Activated T-helper 1 cell treated with anti-CD3 and anti-CD28 coated beads, Interleukin-12 subunit alpha, Interleukin-12 subunit beta, Interleukin-2, Interleukin-4 antibody, amounts not matched to agents 30 ng/mL and 10 ng/mL and 1 ng/mL, durations not matched to agents 14 hours and 24 hours and 36 hours (primary cell): ENCODE measurements at places on chromosomes 4 and X.

GRCh38 chr4:112112590-112113170 is 32.6 kb upstream of the FAM241A start:
- DNase-seq: no peak
- no peak overlapping the region for H3K27ac ChIP-seq
- peaks cover 13% of the 10 kb centered on the region for H3K4me1 ChIP-seq
- H3K4me3 ChIP-seq: no peak overlapping the region
- no peaks in the 10 kb centered on the region for H3K27me3 ChIP-seq

- no peaks in the 10 kb centered on the region for H3K27me3 ChIP-seq
- no peak overlapping the region for H3K4me3 ChIP-seq
- H3K36me3 ChIP-seq: no peaks in the 10 kb centered on the region
- no peak for DNase-seq
- no peaks in the 10 kb centered on the region for H3K4me1 ChIP-seq
- no peak overlapping the region for H3K27ac ChIP-seq
These were observed 139.5 kb downstream of the PDLIM5 start for GRCh38 chr4:94591289-94591688.

GRCh38 chr4:38075370-38076152 is 115.4 kb downstream of the PTTG2 start:
- peaks cover 30% of the 10 kb centered on the region for H3K36me3 ChIP-seq
- no peaks in the 10 kb centered on the region for H3K27me3 ChIP-seq
- H3K4me3 ChIP-seq: no peak overlapping the region
- peaks cover 51% of the 10 kb centered on the region for H3K4me1 ChIP-seq
- no peak overlapping the region for H3K27ac ChIP-seq

DNA sequence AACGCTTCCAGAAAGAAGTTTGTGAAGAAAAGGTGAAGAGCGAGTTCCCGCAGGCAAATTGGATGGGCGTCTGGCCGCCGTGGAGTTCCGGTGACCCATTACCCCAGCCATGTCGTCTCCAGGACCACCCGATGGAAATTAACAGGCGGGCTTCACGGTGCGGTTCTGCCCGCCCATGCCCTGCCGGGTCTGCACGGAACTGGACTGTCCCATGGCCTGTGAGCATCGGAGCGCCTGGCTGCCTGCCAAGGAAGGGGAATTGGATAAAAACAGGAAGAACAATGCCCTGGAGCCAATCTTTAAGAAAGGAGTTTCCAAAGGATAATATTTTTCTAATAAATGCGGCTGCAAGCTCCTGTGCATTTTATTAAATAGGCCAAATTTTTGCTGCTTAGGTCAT is 319.8 kb upstream of the SLC7A11 start:
- no peaks in the 10 kb centered on the region for H3K27me3 ChIP-seq
- no peaks in the 10 kb centered on the region for H3K4me1 ChIP-seq
- H3K36me3 ChIP-seq: no peaks in the 10 kb centered on the region
- no peak overlapping the region for H3K4me3 ChIP-seq
- no peak overlapping the region for H3K27ac ChIP-seq
- DNase-seq: no peak

- H3K4me3 ChIP-seq: no peak overlapping the region
- H3K27ac ChIP-seq: no peak overlapping the region
- no peak for DNase-seq
These were observed 33.9 kb upstream of the FAM241A start for GRCh38 chr4:112111306-112111705.

DNA sequence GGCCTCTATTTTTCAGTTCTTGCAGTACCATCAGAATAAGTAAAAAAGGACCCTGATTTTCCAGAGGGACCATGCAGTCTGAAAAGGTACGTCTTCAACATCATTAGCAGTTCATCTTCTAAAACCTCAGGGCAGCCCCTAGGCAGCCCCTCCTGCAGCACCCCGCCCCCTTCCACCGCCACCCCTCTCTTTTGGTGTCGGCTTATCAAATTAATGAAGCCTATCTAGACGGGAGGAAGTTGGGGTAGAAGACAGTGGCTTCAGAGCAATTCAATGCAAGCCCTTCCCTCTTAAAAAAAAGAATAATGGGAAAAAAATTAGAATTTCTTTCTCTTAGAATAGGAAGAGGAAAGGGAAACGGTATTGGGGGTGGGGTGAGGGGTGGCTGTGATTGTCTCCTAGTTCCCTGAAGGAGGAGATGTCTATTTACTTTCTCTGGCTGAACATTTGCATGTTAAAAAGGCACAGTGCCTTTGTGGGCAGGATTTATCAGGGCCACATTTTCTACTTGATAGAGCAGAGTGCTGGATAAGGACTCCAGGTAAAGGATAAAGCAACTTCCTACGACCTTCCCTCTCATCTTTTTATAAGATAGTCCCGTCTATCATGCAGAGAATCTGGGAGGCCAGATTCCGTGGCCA is 159.4 kb downstream of the MGST2 start:
- H3K27ac ChIP-seq: no peak overlapping the region
- peaks cover 8% of the 10 kb centered on the region for H3K27me3 ChIP-seq
- DNase-seq: no peak
- H3K4me3 ChIP-seq: no peak overlapping the region
- H3K4me1 ChIP-seq: no peaks in the 10 kb centered on the region

GRCh38 chr4:123522081-123522480 is 125.5 kb downstream of the SPRY1 start:
- no peaks in the 10 kb centered on the region for H3K36me3 ChIP-seq
- no peak overlapping the region for H3K27ac ChIP-seq
- no peak overlapping the region for H3K4me3 ChIP-seq
- H3K4me1 ChIP-seq: peaks cover 13% of the 10 kb centered on the region

GRCh38 chr4:67694662-67695061 is 6.3 kb downstream of the UBA6 start:
- no peak for DNase-seq
- H3K27me3 ChIP-seq: no peaks in the 10 kb centered on the region
- no peak overlapping the region for H3K4me3 ChIP-seq
- no peak overlapping the region for H3K27ac ChIP-seq
- peaks cover 67% of the 10 kb centered on the region for H3K4me1 ChIP-seq

DNA sequence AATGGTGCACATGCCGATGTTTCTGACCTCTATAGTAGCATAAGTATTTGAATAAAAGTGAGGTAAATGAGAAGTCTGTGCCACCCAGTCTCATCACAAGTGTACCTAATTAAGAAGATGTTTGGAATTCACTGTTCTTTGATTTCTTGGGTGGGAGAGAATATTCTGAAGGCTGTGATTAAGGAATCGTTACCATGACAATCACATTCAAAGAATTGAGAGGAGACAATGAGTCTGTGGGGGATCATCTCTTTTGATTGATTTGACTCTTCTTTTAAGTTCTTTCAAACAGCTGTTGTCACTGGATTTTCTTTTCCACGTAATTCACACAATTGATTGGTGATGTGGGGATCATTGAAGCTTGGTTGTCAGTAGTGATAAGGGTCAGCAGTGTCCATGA is 18.1 kb downstream of the FHL1 start:
- no peaks in the 10 kb centered on the region for H3K27me3 ChIP-seq
- H3K36me3 ChIP-seq: no peaks in the 10 kb centered on the region
- DNase-seq: no peak
- no peaks in the 10 kb centered on the region for H3K4me1 ChIP-seq
- no peak overlapping the region for H3K4me3 ChIP-seq

DNA sequence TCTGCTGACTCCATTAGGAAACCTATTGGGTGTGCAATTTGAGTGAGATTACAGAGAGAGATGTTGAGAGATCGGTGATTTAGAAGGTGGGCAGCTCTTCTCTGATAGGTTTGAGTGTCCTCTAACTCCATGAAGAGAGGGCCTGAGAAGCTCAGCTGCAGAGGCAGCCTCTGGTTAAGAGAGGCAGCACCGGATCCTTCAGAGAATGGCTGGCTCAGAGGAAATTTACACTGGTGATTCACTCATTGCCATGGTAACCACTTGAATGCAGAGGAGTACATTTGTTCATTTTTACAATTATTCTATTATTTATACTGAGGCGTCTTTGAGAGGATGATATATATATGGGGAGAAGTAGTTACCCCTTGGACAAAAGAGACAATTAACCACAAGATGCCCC is 171.7 kb downstream of the PDGFRA start:
- no peak overlapping the region for H3K27ac ChIP-seq
- H3K27me3 ChIP-seq: no peaks in the 10 kb centered on the region
- no peaks in the 10 kb centered on the region for H3K36me3 ChIP-seq
- DNase-seq: no peak

DNA sequence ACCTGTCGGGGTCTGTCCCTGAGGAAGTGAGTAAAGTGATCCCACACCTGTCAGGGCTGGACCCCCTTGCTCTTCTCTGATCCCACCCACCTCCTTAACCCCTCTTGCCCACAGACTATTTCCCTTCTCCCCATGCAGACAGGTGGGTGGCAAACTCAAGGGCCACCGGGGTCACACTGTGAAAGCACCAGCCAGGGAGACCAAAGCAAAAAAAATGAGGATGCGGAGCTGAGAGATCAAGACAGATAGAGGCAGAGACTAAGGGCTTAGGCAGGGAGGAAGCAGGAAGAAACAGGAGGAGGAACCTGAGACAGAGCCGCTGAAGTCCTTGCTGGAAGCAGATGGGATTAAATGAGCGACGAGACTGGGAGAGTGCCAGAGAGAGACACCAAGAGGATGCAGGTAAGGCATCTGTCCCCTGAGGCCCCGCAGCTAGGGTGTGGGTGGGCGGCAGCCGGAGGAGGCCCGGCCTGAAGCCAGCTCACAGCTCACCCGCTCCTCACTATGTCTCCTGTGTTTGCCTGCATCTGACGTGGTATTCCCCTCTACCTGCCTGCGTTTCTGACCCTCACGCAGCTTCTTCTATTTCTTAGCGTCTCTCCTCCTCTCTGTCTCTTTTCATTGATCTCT is 7.2 kb downstream of the TIMM17B start:
- peaks cover 11% of the 10 kb centered on the region for H3K4me1 ChIP-seq
- peak overlapping the region; percentile 84 for H3K27ac ChIP-seq
- peak overlapping the region; percentile 95 for H3K4me3 ChIP-seq
- H3K27me3 ChIP-seq: no peaks in the 10 kb centered on the region
- DNase-seq: no peak

GRCh38 chrX:134670134-134670924 is 12.1 kb upstream of the PLAC1 start:
- H3K36me3 ChIP-seq: peaks cover 2% of the 10 kb centered on the region
- H3K27me3 ChIP-seq: no peaks in the 10 kb centered on the region
- no peak for DNase-seq
- H3K4me1 ChIP-seq: peaks cover 5% of the 10 kb centered on the region
- H3K4me3 ChIP-seq: no peak overlapping the region

- DNase-seq: peak; percentile 10
- H3K4me3 ChIP-seq: no peak overlapping the region
- peak overlapping the region; percentile 35 for H3K27ac ChIP-seq
- H3K27me3 ChIP-seq: peaks cover 6% of the 10 kb centered on the region
- no peaks in the 10 kb centered on the region for H3K36me3 ChIP-seq
These were observed 343.5 kb downstream of the RAPGEF2 start for GRCh38 chr4:159446266-159446976.

DNA sequence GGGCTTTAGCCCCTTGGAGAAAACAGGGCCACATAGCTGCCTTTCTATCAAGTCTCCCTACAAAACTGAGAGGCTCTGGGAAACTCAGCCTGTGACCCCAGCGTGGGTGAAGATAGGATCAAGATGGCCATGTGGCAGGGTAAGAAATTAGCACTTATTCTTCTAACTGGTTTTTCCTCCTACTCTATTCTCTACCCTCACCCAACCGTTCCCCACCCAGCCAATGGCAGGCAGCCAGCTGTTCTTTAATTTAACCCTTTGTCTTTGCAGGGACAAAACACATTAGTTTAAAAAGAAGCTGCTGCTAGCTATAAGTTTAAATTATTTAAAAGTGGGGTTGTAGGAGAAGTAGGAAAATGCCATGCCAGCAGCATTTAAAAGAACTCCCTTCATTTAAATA is 2.8 kb downstream of the CLCN5 start:
- no peak for DNase-seq
- peaks cover 9% of the 10 kb centered on the region for H3K36me3 ChIP-seq
- H3K27ac ChIP-seq: no peak overlapping the region
- H3K27me3 ChIP-seq: no peaks in the 10 kb centered on the region
- H3K4me3 ChIP-seq: no peak overlapping the region

DNA sequence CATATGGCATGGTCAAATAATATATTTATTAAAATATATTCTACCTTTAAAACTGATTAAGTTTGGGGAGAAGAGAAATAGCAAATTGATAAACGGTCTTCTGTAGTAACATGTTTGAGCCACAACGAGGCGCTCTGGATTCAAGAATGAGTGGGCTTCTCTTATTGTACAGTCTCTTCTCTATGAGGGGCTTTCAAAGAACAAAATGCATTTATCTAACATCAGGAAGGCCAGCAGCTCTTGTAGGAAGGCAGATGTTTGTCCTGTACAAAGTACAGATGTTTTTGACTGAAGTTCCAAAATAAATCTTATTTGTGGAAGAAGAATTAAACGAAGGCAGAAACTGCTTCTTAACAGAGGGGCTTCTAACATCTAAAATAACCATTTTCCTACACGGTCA is 153.6 kb downstream of the RASL11B start:
- no peak overlapping the region for H3K4me3 ChIP-seq
- H3K4me1 ChIP-seq: peaks cover 24% of the 10 kb centered on the region
- no peak overlapping the region for H3K27ac ChIP-seq
- H3K27me3 ChIP-seq: no peaks in the 10 kb centered on the region
- H3K36me3 ChIP-seq: no peaks in the 10 kb centered on the region

DNA sequence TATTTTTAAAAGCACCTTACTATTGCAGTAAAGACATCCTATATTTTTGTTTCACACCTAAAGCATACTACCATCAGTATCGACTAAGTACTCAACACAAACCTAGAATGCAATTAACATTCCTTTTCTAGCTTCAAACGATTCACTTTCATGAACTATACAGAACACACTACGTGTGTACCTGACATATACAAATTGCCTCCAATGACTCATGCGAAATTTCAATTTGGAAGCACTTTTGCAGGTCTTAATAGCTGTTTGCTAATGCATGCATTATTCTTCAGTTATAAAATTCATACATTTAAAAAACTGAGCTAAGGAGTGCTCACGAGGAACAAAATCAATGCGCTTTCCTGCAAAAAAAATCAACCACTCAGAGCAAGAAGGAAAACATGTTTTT is 19.7 kb upstream of the GPM6B start:
- peaks cover 2% of the 10 kb centered on the region for H3K27me3 ChIP-seq
- H3K27ac ChIP-seq: no peak overlapping the region
- no peaks in the 10 kb centered on the region for H3K4me1 ChIP-seq
- DNase-seq: no peak

GRCh38 chr4:6941796-6942195 is 32.2 kb downstream of the TBC1D14 start:
- no peaks in the 10 kb centered on the region for H3K27me3 ChIP-seq
- peaks cover 56% of the 10 kb centered on the region for H3K4me1 ChIP-seq
- peak overlapping the region; percentile 38 for H3K27ac ChIP-seq
- peak overlapping the region; percentile 22 for H3K4me3 ChIP-seq

DNA sequence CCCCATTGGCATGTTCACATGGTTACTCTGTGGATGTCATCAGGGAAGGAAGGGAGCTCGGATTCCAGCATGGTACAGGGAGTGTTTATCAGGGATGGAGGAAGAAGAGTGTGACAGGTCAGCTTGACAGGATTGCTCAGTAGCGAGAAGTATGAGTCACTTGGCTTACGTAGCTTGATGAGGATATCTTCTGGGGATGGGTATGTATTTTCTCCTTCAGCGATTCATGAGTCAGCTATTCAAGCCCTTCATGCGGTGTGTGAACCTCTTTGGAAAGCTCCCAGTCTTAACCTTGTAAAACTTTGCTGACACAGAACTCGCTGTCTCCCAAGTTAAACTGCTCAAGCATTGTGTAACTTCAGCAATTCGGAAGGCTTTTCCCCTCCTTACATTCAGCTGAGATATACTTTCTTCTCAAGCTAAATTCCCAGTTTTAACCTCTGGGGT is 275.4 kb downstream of the ARHGAP10 start:
- peaks cover 12% of the 10 kb centered on the region for H3K4me1 ChIP-seq
- no peaks in the 10 kb centered on the region for H3K27me3 ChIP-seq
- no peak overlapping the region for H3K4me3 ChIP-seq
- H3K36me3 ChIP-seq: peaks cover 2% of the 10 kb centered on the region
- no peak for DNase-seq
- no peak overlapping the region for H3K27ac ChIP-seq
